ENCODE measurements at places on chromosomes 13 and 19.

DNA sequence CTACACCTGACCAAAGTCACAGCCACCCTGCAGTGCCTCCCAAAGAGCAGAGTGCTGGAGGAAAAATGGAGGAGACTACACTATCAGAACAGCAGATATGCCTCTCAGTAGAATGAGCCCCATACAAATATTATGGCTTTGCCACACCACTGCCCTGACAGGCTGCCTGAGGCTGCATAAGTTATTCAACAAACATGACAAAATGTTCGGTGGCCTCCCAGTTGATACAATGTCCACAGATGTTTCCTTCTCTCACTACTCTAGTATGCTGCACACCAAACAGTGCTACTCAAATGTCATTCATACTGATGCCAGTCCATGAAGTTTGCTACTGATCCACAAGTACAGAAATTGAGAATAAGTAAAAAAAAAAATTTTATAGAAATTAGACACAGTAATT is 41.0 kb downstream of the N4BP2L2 start:
- no peak for DNase-seq

DNA sequence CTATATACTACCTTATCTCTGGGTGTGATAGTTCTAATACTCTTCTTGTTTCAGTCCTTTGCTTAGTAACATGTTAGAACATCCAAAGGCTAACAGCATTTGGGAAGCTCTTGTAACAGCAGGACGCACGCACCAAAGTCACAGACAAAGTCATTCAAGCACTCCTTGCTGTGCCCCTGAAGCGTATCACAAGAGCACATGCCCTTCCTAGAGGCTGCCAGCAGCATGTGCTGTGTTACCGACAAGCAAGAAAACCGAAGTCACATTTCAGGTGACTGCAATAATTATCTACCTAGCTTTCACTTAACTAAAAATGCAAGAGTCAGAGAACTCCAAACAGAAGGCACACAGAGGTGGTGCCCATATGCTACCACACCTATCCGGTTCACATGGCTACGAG is 194.1 kb downstream of the KLF12 start:
- DNase-seq: peak; percentile 3

GRCh38 chr13:110499621-110500281 is 61.8 kb downstream of the RAB20 start:
- DNase-seq: peak; percentile 96

DNA sequence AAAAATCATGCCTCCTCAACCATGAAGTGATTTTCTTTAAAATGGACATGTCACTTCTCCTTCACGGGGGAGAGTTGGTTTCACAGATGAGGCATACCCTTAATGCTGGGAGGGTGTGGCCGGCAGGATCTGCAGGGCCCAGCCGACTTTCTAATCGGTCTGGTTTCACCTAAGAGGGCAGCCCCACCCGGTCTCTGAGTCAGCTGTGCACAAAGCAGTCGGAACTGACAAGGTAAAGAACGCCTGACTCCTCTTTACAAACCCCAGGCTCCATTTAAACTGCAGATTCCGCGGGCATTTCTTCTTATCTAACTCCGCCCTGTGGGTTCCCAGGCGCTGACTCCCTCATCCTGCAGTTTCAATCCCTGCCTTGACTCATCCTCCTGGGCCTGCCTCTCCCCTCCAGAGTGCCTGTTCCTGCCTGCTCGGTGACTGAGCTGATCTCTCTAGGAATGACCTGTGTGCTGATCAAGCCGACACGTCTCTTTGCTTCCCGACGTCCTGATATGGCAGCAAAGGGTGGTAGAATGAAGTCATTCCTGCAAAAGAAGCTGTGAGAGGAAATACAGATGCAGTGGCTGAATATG is 63.4 kb downstream of the EFNB2 start:
- no peak for DNase-seq

- no peak for DNase-seq
These were observed 10.2 kb downstream of the TSC22D1 start for GRCh38 chr13:44565881-44566280.

DNA sequence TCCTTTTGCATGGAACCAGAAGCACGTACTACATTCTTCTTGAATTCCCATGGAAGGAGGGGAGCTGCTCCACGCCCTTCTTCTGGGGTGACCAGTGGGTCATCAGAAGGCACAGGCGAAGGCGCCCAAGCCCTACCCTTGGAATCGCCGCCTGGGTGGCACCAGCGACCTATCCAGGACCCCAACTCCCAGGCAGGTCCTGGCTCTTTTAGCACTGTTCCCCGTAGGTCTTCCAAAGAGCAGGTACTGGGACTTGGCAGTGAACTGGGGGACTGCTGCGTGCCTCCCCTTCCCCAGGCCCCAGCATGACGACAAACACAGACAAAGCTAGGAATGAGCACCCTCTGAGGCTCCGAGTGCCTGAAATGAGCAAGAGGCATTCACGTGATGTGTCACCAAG is 45.0 kb downstream of the CEBPG start:
- no peak for DNase-seq

- no peak for DNase-seq
These were observed at the start of gene C19orf81 for GRCh38 chr19:50649433-50650391. C19orf81 (plus strand) TSS chr19:50649445; CDS start chr19:50649445, 0 bp downstream.

- DNase-seq: peak; percentile 7
These were observed 17.6 kb downstream of the LIG1 start for GRCh38 chr19:48152551-48152950.

DNA sequence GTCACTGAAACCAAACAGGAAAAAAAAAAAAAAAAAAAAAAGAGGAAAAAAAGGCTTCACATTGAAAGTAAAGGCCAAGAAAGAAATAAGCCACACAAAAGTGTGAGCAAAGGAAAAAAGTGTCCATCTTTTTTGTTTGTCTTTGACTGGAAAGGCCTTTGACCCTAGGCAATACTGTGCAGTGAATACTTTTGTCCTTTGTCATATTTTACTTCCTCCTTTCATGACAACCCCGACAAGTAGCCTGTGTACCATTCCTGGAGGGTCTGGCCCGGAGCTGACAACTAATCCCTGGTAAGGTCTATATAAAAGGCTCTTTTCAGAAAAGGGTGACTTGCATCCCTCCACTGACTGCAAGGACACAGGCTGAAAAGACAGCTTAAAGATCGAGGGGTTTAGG is 12.9 kb upstream of the MICU2 start:
- no peak for DNase-seq

GRCh38 chr19:51375504-51376221 is 3.2 kb upstream of the NKG7 start:
- DNase-seq: no peak

GRCh38 chr13:42275098-42275471 is 3.1 kb downstream of the AKAP11 start:
- DNase-seq: no peak

- DNase-seq: no peak
These were observed 25.4 kb downstream of the ALG5 start for GRCh38 chr13:36973621-36974295.

GRCh38 chr13:23618341-23618740 is 48.1 kb downstream of the TNFRSF19 start:
- no peak for DNase-seq

GRCh38 chr13:95267662-95268342 is 33.4 kb downstream of the ABCC4 start:
- peak; percentile 34 for DNase-seq

- no peak for DNase-seq
These were observed 19.7 kb downstream of the ARHGEF18 start for GRCh38 chr19:7368456-7368855.

DNA sequence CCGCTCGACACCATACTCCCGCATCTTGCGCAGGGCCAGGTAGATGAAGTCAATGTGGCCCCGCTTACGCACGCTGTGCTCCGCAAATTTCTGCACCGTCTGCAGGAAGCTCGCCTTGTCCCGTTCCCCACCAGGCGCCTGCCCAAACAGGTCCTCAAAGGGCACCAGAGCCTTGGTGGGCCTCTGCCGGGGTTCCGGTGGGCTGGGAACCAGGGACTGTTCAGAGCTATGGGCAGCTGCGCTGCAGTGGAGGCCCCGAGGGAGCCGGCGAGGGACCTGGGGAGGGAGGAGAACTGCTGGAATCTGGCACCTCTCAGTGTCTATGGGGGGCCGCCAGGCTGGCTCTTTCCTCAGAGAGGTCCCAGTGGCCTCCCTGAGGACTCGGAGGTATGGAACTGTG is 8.3 kb upstream of the ZNF653 start:
- DNase-seq: no peak

DNA sequence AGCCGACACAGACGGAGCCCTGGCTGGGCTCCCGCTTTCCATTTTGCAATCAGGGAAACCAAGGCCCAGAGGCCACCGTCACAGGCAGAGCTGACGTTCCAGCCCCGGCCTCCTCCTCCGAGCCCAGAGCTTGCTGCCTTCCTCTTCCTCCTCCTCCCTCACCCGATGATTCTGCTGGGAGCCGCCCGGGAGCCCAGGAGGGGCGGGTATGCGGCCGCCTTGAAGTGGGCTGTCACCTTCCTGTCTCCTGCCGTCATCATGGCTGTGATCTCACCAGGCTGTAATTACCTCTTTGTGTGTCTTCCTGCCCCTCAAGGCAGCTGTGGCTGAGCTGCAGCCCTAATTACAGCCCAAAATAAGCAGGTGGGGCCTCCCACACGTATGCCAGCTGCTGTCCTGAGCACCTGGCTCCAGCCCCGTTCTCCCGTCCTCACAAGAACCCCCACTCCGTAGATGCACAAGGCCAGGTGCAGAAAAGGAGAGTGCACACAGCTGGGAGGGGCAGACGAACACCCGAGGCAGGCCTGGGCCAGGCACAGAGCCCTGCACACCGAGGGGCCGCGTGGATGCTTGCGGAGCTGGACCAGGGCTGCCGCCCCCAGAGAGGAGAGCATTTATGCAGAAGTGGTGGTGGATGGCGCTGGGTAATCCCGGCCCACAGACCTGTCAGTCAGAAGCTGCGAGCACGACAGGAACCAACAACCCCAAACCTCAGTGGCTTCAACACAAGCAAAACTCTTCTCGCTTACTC is 4.0 kb downstream of the TPGS1 start:
- peak; percentile 97 for DNase-seq

DNA sequence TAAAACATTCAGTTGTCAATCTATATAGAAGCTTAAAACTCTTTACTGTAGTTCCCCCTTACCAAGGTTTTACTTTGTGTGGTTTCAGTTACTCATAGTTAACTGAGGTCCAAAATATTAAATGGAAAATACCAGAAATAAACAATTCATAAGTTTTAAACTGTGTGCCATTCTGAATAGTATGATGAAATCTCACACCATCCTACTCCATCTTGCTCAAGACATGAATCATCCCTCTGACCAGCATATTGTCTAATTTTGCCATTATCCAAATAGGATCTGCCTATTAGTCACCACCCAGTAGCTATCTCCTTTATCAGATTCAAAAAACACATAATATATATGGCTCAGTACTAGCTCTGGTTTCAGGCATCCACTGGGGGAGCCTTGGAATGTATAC is 22.4 kb downstream of the ZNF571 start:
- DNase-seq: no peak

DNA sequence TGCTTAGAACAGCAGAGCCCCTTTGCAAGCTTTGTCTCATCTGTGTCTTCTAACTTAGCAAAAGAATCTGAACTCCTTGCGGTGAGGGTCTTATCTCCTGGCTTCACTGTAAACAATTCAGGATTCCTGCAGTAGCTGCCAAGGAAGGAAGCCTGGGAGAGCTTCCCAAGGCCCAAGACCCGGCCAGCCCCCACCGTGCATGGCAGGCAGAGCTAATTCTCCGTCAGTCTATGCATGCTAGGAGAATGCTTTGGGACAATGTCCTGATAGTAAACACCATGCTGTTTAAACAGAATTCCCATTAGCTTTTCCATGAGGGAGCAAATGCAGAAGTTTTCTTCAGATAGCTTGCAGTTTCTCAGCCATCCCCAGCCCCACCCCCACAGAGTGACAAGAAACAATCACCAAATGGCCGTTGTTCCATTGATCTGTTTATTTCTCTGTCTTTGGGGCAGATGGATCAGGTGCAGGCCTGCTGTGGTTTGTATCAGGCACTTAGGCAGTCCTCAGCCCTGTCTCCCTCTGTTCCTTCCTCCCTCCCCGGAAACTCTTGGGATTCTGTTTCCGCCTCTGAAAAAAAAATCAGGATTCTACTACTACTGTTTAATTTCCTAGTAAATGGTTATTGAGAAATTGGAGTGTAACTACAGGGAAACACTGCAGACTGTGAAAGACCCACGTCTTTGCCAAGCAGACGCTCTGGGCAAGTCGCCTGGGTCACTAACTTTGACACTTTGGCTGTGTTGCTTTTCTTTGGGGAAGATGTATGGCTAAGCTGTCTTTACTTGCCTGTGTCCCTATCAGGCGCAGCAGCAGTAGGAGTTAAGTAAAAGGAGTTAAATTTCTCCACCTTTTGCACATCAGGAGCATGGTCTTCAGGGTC is 40.7 kb upstream of the SPATA13 start:
- no peak for DNase-seq

DNA sequence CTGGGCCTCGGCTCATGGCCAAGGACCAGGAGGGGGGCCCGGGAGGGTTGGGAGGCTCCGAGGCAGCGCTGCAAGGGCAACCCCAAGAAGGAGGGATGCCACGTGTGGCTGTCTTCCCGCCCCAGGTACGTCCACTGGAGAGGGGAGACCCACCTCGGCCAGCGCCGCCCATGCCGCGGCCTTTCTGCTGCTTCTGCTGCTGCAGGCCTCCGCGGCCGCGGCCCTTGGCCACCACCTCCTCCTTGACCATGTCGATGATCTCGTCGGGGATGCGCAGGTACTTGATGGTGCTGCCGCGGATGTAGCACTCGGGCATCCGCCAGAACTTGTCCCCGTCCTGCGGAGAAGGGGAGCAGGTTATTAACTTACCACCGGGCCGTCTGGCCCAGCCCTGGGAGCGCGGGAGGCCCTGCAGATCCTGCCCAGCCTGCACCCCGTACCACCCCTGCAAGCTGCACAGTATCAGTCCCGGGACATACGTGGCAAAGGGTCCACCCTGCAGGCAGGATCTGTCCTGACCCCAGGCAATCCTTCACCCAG is 13.3 kb downstream of the LSM4 start:
- DNase-seq: no peak

DNA sequence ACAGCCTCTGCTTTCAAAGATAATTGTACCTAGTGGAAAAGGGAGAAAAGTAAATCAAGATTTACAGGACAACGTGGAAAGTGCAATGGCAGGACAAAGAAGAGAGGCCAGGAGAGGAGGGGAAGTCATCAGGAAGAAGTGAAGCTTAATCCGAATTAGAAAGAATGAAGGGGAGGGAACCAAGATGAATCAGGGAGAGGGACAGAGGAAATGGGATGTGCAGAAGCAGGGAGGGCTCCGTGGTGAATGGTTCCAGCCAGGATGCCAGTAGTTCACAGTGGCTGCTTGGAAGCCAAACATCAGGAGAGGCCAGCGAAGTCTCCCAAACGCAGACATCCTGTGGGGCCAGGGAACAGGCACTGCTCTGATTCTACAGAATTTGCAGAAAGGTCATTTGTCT is 144.4 kb downstream of the LIG4 start:
- DNase-seq: no peak

DNA sequence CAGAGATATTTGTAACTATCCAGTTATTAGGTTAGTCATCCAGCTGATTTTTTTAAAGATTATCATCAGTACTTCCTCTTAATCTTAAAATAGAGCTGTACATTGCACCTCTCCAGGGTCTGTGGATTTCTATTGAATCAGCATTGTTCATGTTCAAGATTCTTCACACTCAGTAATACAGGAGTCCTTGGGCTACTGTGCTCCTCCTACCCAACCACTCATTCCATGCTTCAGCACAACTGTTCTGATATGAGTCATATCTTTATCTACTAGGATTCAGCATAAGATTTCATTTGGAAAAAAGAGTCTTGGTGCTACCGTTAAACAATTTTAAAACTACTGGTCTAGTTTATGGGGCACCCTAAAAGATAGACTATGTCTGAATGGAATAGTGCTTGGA is 357.8 kb downstream of the DCT start:
- DNase-seq: no peak

- DNase-seq: no peak
These were observed 71.9 kb downstream of the TNFRSF19 start for GRCh38 chr13:23642110-23642509.

GRCh38 chr19:55208880-55209692 is at the start of gene PTPRH:
PTPRH (minus strand) TSS chr19:55209501; CDS start chr19:55209433, 68 bp downstream.
- no peak for DNase-seq
